T-helper 1 cell (primary cell): ENCODE measurements at places on chromosomes 7 and 10.

- no peak for DNase-seq
These were observed 11.4 kb upstream of the ECHDC3 start for GRCh38 chr10:11730779-11731178.

- DNase-seq, result no peak
These were observed 108.0 kb upstream of the KMT2C start for GRCh38 chr7:152543799-152544198.

- DNase-seq, result no peak
These were observed 13.7 kb upstream of the PPP1R9A start for GRCh38 chr7:94893661-94894060.

DNA sequence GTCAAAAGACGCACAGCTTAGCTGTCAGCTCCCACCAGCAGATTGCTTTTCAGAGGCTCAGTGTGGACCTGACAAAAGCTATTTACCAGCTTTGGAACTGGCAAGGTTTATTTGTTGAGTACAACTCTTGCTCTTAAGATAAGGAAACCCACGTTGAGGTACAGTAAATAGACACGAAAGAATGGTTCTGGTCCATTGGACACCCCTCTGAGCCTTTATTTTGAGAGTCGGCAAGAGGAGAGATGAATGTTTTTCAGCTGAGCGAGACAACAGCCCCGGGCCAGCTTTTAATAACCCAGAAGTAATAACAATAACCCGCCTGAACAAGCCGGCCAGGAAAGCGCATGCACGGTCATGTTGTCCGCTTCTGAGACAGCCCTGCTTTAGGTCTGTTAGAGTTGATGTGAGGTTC, 49.0 kb downstream of the WNT2 start:
- no peak for DNase-seq

GRCh38 chr7:7565018-7565680, 1.5 kb upstream of the MIOS start:
- no peak for DNase-seq

- peak; percentile 86 for DNase-seq
These were observed 23.7 kb downstream of the RTKN2 start for GRCh38 chr10:62244785-62245467.
